Right cardiac atrium (tissue), 5 donors: ENCODE measurements at places on chromosomes 7 and 10. TPM values are rescaled to one million over a fixed set of nuclear protein-coding genes. Genes with fewer than 3 reads are reported as not detected.

DNA sequence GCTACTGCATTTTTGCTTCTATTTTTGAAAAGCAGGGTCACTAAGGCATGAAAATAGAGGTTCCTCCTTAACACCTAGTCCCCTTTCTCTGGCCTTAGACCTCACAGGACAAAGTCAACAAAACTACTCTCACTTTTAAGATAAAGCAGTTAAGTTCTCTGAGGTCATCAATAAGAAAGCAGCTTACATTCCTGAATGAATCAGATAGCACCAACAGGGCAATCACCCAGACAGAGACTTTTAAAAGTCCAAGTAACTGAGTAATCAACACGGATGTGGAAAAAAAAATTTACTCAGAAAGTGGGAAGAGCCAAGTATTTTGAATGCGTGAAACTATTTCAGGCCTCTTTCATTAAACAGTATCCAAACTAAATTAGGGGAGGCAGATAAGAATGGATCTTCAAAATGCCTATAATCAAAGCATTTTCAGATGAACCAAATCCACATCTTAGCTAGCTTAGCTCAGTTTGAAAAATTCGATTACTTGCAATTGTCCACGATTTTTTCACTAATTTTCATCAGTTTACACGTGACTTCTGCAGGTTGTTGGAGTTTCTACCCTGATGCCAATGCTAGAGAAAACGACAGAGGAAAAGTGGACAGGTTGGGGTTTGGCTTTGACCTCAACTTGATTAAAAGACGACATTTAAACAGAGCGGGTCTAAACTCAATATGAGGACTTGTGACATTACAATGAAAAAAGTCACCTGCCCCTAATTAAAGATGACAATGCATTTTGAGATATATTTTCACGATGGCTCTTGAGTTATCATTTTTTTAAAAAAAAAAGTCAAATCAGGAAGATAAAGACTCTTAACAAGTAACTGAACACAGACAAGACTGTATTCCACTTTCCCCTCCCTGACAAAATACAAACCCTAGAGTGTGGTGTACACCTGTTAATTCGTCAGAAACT is 1.6 kb downstream of the BEND7 start:
- DNase-seq: no peak

DNA sequence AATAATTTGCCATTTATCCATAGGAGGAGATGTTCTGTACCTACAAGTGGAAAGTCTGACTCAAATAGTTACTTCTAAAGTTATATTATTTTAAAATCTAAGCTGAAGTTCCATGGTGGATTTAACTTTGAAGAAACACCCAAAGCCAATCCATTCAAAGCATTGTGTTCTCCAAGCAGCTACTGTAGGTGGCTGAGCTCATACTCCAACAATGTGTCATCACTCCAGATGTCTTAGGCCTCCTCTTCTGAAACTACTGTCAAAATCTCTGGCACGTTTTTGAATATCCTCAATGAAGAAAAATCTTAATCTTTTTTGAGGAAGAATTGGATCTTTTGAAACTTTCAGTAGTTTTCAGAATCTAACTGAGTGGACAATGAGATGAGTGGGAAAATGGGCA is 169.1 kb downstream of the PTEN start:
- DNase-seq: no peak

The OPALIN gene
- not detected for total RNA-seq

The TBX20 gene
- total RNA-seq: 246 TPM

The DKK1 gene
- not detected for total RNA-seq
